Hippocampal formation (tissue), 2 donors: ENCODE measurements at places on chromosomes 5 and 9.

DNA sequence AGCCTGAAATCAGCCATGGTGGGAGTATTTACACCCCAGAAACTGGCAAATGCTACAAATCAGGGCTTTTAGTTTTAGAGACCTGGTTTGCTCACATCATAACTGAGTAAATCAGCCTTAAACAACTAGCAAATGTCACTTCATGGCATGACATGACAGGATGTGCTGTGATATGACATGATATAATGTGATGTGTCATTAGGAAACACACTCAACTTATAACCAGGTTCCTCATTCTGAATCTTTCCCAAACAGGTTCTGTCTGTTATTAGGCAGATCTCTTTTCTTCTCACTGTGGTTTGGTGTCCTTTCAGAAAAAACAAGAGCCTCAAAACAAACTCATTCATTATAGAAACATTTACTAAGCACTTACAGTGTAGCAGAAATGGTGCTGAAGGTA lies 90.5 kb downstream of the ADAMTS12 start:
- DNase-seq, result no peak

GRCh38 chr5:123051206-123051605 lies 14.7 kb upstream of the PPIC start:
- no peak for DNase-seq

DNA sequence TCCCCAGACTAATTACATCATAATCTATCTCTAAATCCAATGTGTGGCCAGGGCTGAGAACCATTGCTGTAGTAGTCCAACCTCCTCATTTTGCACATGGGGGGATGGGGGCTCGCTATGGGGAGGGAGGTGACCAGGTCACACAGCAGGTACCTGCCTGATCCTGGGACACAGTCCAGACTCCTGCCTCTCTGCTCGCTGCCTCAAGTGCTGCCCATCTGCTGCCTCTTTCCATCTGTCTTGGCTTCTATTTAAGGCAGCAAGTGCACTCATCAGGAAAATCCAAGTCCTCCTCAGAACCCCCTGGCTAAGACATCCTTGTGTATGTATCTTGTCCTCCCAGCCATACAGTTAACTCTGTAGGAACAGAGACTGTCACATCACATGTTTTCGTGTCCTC lies 57.7 kb upstream of the FRRS1L start:
- DNase-seq, result no peak

- DNase-seq, result no peak
These were observed 15.0 kb downstream of the SKP1 start for GRCh38 chr5:134161513-134162395.

DNA sequence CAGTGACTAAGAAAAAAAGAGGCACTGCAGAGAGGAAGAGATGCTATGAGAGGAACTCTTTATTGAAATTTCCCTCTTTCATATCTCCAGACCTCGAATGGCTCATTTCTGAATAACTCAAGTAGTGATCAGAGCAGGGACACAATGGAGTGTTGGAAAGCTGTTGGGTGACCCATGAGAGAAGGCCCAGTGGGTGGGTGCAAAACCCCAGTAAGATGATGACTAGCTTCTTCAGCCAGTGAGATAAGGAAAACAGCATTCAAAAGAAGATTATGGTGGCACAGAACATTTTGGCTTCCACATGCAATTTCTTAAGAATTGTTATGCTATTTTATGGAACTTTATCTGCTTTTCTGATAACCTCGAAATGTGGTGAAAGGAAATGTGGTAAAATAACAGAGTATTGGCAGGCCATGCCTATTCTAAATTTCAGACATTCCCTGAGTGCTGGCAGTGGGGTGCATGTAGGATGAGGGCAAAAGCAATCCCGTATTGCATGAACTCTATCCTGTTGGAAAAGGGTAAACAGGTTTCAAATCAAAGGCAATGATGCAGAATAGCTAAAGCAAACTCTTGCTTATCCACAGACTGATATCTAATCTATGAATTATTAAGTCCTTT lies 128.0 kb upstream of the KLF9 start:
- no peak for DNase-seq

DNA sequence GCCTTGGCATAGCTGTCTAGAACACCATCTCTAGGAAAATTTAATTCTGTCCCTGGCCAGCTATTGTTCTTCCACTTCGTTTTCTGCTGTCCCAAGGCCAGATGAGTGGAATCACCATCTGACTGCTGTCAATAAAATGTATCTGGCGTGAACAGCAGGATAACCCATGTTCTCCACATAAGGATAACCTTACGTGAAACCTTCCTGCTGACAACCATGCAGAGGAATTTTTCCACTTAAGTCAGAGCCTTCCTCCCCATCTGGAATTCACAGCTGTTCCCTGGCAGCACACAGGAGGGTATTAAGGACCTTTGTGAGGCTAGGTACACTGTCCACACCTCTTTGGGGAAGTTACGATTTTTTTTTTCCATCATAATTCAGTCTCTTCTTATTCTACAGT lies 28.6 kb downstream of the RNF44 start:
- no peak for DNase-seq

- DNase-seq, result no peak
These were observed 6.3 kb downstream of the ERBIN start for GRCh38 chr5:65932676-65933075.

GRCh38 chr9:102000956-102001355 lies 262.5 kb upstream of the GRIN3A start:
- no peak for DNase-seq

DNA sequence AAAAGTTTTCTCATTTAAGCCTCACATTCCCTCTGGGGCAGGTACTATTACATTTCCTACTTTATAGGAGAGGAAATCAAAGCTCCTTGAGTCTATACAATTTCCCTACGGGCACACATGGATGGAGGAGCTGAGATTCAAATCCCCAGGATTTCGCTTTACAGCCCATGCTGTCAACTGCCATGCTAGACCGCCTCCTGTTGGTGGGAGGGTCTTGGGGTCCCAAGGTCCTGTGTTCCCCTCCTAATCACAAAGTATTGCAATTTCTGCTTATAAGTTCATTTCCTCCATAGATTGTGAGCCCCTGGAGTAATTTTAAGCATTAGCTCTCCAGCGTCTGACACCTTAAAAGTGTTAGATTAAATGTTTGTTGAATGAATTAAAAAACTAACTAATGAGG lies 95.9 kb upstream of the SMARCA2 start:
- no peak for DNase-seq

DNA sequence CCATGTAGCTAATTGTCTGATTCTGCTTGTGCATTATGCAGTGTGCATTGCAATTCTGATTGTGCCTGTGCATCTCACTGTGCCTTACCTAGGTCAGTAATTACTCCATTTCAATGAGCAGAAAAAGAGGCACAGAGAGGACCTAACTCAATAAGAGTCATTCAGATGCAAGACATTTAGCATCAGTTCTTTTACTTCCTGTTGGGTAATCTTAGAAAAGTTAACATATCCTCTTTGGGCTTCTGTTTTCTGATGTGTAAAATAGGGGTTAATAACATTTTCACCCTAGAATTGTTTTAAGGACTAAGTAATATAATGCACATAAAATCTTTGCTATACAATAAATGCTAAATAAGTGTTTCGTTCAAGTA lies 7.0 kb upstream of the DCTN4 start:
- no peak for DNase-seq

GRCh38 chr9:15851766-15852165 lies 298.9 kb downstream of the CCDC171 start:
- no peak for DNase-seq

DNA sequence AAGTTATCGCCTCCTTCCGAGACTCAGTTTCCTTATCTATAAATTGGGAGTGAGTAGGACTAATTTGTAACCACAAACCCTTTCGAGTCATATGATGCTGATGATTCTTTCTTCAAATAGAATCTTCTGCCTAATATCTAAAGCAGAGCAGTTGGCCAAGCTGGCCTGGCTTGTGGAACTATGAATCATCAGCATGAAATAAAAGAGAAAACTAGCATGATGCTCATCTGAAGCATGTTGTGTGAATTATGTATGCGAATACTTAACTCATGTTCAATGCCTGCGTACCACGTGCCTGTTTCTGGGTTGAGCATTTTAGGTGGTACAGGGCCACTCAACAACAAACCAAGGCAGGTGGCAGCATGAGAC lies 15.0 kb upstream of the ORM1 start:
- no peak for DNase-seq

GRCh38 chr9:1018121-1018520 lies 32.0 kb upstream of the DMRT2 start:
- no peak for DNase-seq

DNA sequence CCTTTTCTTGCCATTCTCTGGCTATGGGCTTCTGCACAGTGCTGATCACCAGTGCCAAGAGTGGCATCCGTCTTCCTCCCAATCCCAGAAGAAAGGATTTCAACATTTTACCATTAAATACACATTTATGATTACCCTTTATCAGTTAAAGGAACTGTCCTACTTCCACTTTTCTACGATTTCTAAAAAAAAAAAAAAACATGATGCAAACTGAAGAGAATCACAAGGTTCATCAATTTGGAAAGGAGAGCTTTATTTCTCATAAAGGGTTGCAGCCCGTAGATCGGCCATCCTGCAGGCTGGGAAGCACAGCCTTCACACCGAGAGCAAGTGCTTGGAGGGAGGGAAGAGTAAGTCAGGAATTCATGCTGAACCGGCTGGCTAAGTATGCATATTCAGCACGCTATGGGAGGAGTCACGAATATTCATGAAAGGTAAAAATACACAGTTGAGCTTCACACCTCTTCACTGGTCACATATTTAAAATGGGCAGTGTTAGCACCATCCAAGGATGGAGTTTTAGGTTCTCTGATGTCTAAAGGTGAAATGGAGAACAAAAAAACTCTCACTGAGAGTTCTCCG lies 52.5 kb upstream of the SEMA4D start:
- DNase-seq, result no peak

- no peak for DNase-seq
These were observed 6.7 kb upstream of the CDH6 start for GRCh38 chr5:31186672-31187267.

- DNase-seq, result no peak
These were observed 90.9 kb upstream of the MINAR2 start for GRCh38 chr5:129656952-129657351.

GRCh38 chr5:95531491-95531890 lies 23.3 kb downstream of the SKIC3 start:
- DNase-seq, result no peak

- DNase-seq, result no peak
These were observed 266.7 kb downstream of the CSNK1G3 start for GRCh38 chr5:123778641-123779040.

- DNase-seq, result no peak
These were observed 82.8 kb upstream of the TLE1 start for GRCh38 chr9:81772144-81772543.

GRCh38 chr9:119234636-119235035 lies 134.6 kb downstream of the BRINP1 start:
- DNase-seq, result no peak

GRCh38 chr5:137995749-137996128 lies 37.1 kb downstream of the FAM13B start:
- no peak for DNase-seq

GRCh38 chr5:80116465-80116864 lies 81.3 kb downstream of the THBS4 start:
- DNase-seq, result no peak

GRCh38 chr9:136705564-136705963 lies 6.8 kb upstream of the DIPK1B start:
- DNase-seq, result no peak

DNA sequence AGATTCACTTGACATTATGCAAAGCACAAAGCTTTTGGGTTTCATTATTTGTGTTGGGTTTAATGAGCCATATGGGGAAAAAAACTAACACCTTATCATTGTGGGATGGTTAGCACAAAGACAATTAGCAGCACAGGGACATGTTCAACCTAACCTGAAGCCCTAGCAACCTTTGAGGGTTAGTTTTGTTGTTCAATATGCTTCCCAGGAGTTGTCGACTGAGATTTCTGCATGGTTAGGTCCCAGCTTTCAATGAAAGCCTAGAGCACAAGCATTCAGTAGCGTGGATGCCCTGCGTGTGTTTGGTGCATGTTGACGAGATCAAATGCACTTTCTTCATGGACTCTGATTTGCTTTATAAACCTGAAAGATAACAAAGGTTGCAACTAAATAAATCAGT lies 565.2 kb upstream of the TLE4 start:
- no peak for DNase-seq

GRCh38 chr5:130720355-130720754 lies 444.7 kb downstream of the HINT1 start:
- no peak for DNase-seq

GRCh38 chr5:147037515-147038205 lies 159.1 kb upstream of the PPP2R2B start:
- no peak for DNase-seq

DNA sequence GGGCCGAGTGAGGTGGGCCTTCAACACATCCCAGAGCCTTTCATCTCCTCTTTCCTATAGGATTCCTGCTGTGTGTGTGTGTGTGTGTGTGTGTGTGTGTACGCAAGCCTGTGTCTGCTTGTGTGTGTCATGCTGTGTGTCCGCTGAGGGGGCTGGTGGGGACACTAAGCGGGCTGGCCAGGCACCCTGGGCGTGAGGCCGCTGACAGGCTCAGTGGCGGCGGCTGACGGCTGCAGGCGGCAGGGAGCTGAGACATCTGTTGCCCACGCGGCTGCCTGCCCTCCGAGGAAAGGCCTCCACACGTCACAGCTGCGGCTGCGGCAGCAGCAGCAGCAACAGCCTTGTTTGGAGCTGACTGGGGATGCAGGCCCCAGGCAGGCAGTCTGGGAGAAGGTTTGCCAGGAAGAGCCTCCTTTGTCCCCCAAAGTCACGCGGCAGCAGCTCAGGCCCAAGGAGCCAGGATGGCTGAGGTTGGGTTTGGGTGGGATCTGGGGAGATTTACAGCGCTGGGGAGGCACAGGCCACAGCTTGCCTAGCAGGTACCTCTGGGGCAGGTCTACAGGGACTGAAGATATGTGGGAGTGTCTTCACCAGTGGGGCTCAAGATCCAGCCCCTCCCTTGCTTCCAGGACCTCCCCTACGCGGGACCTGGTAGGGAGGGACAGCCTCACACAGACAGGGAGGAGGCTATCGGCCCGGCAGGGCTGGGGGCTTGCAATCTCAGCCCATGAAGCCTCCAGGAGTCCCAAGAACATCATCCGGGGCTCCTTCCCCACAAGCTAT lies 1.8 kb downstream of the PDLIM4 start:
- DNase-seq, result peak; percentile 40

GRCh38 chr5:42842921-42843641 lies 31.4 kb upstream of the SELENOP start:
- DNase-seq, result no peak

- no peak for DNase-seq
These were observed 24.7 kb downstream of the ERP44 start for GRCh38 chr9:100074093-100074492.

DNA sequence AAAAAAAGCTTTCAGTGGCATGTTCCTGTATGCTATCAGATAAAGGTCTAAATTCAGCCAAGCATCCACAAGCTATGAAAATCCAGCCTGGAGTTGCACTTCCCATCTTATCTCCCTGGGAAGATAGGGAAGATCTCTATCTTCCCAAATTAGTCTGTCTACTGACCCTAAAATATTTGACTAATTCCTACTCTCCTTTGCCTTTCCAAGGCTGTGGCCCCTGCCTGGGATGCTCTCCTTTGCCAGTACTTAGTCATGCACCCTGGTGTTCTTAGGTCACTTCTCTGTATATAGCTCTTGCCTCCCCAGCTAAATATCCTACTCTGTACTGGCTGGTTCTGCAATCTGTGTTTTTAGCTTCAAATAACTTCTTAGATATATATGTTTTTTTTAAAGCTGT lies 44.0 kb upstream of the PLPP1 start:
- DNase-seq, result no peak
